ENCODE measurements at places on chromosomes 7 and 10.

- no peak for DNase-seq
Measured at GRCh38 chr7:117937753-117938483, 64.7 kb upstream of the CTTNBP2 start.

- no peak for DNase-seq
Measured at GRCh38 chr7:109476409-109476808, 906.7 kb downstream of the DNAJB9 start.

DNA sequence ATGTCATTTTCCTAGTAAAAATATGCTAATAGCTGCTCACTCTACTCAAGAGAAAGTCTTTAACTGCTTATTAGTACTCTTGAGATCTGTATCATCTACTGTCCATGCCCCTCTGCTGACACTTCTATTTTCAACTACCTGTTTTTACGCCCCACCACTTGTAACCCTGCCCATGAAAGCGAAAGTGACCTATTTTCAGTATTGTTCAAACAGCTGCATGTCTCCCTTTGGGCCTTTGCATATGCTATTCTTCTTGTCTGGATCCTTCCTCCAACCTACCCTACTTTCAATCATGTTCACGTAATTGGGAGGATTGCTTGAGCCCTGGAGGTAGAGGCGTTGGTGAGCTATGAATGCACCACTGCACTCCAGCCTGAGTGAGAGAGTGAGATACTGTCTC, 1481.3 kb downstream of the GATA3 start:
- DNase-seq, result no peak

GRCh38 chr10:78914502-78915189, 154.1 kb upstream of the ZMIZ1 start:
- DNase-seq, result no peak

DNA sequence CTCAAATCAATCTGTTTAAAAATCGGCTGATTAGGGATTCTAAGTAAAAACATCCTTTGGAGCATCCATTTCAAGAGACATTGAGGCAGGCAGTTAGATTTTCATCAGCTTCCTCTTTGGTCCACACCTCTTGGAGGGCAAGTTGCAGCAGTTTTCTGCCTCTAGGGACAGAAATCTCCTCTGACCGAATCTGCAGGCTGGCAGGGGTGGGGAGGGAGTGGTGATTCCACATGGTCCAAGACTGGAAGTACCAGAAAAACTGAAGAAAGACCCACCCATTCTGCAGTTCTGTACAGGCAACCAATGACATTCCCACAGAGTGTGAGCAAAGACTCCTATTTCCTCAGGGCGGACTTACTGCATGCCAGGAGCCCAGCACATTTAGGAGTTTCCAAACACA, 29.0 kb downstream of the FGFBP3 start:
- DNase-seq, result no peak
